ENCODE measurements at places on chromosomes 5 and 9. TPM values are rescaled to one million over a fixed set of nuclear protein-coding genes. Genes with fewer than 3 reads are reported as not detected.

Gene TEX48
- total RNA-seq = not detected

Gene ACOT12
- total RNA-seq = not detected

Gene SLC6A3
- 0.53 TPM for total RNA-seq

Gene WHRN
- 23.3 TPM for total RNA-seq

Gene TAF11L10
- total RNA-seq = not detected

Gene RABGAP1
- total RNA-seq = 42.9 TPM

Gene DPP7
- 38.9 TPM for total RNA-seq

Gene PIP5K1B
- total RNA-seq = 5.2 TPM

Gene MLANA
- not detected for total RNA-seq

Gene SPINK7
- total RNA-seq = not detected

GRCh38 chr9:84711936-84712335, 42.4 kb downstream of the NTRK2 start:
- H3K27ac ChIP-seq = no peak overlapping the region
- H3K36me3 ChIP-seq = no peaks in the 10 kb centered on the region
- no peak for DNase-seq
- H3K27me3 ChIP-seq = peaks cover 9% of the 10 kb centered on the region
- H3K4me3 ChIP-seq = no peak overlapping the region
- peaks cover 43% of the 10 kb centered on the region for H3K4me1 ChIP-seq

GRCh38 chr5:78046006-78046405, 248.5 kb downstream of the AP3B1 start:
- no peak overlapping the region for H3K27ac ChIP-seq
- no peaks in the 10 kb centered on the region for H3K27me3 ChIP-seq
- peak; percentile 72 for DNase-seq
- H3K4me1 ChIP-seq = peaks cover 3% of the 10 kb centered on the region
- H3K36me3 ChIP-seq = peaks cover 10% of the 10 kb centered on the region

DNA sequence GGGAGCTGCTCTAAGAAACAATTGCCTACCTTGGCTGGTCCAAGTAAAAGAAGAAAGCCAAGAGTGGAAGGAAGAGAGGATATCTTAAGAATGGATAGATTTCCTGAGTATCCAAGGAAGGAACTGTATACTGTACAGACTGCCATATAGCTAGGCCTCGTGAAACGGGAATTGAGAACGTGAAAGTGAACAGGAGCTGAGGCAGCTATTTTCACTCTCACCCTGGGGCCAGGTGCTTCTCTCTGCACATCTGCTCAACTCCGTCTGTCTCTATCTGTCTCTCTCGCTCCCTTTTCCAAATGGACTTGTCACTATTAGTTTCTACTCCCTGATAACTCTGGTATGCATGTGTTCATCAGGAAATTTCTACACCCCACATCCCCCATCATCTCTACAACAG, 35.9 kb upstream of the TESK1 start:
- H3K27ac ChIP-seq = no peak overlapping the region
- H3K27me3 ChIP-seq = no peaks in the 10 kb centered on the region
- H3K4me3 ChIP-seq = no peak overlapping the region
- no peaks in the 10 kb centered on the region for H3K36me3 ChIP-seq
- DNase-seq = no peak

- peak overlapping the region; percentile 30 for H3K27ac ChIP-seq
- no peak overlapping the region for H3K4me3 ChIP-seq
- no peaks in the 10 kb centered on the region for H3K36me3 ChIP-seq
- H3K27me3 ChIP-seq = peaks cover 3% of the 10 kb centered on the region
These were observed 87.5 kb downstream of the DAB2IP start for GRCh38 chr9:121738968-121739367.

- no peak overlapping the region for H3K27ac ChIP-seq
- no peak overlapping the region for H3K4me3 ChIP-seq
- no peaks in the 10 kb centered on the region for H3K27me3 ChIP-seq
- no peak for DNase-seq
- H3K4me1 ChIP-seq = peaks cover 6% of the 10 kb centered on the region
These were observed 99.2 kb downstream of the SH3TC2 start for GRCh38 chr5:148963664-148964063.

- peaks cover 54% of the 10 kb centered on the region for H3K4me1 ChIP-seq
- peaks cover 22% of the 10 kb centered on the region for H3K27me3 ChIP-seq
- DNase-seq = peak; percentile 54
These were observed at the start of gene SHC3 for GRCh38 chr9:89177944-89178829. Gene SHC3 (minus strand): TSS chr9:89178818. CDS start chr9:89178460, 358 bp downstream.

GRCh38 chr5:61535828-61536227, 203.8 kb downstream of the ZSWIM6 start:
- H3K27ac ChIP-seq = no peak overlapping the region
- H3K4me3 ChIP-seq = no peak overlapping the region
- DNase-seq = no peak
- H3K36me3 ChIP-seq = peaks cover 32% of the 10 kb centered on the region

DNA sequence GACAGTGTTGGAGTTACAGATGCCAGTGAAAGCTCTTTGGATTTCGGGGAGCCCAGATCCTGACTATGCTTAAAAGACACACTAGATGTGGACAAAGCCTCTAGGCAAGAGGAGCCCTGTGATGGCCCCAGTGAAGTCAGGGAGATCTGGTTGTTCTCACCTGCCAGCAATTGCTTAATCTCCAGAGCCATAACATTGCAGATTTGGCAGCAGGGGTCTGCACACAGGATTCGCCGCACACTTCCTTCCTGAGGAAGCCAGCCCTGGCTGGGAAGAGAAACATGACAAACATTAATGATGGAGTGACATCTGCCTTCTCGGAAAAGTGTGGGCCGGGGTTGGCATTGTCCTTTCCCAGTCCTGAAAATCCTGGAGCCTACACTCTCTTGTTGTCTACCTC, 65.2 kb upstream of the PHF24 start:
- no peak for DNase-seq
- peaks cover 17% of the 10 kb centered on the region for H3K27me3 ChIP-seq
- no peak overlapping the region for H3K27ac ChIP-seq
- H3K4me1 ChIP-seq = no peaks in the 10 kb centered on the region
- no peaks in the 10 kb centered on the region for H3K36me3 ChIP-seq

- H3K27ac ChIP-seq = no peak overlapping the region
- no peaks in the 10 kb centered on the region for H3K36me3 ChIP-seq
- peaks cover 10% of the 10 kb centered on the region for H3K27me3 ChIP-seq
- peaks cover 12% of the 10 kb centered on the region for H3K4me1 ChIP-seq
- DNase-seq = no peak
These were observed 63.0 kb upstream of the BASP1 start for GRCh38 chr5:17154211-17154996.

DNA sequence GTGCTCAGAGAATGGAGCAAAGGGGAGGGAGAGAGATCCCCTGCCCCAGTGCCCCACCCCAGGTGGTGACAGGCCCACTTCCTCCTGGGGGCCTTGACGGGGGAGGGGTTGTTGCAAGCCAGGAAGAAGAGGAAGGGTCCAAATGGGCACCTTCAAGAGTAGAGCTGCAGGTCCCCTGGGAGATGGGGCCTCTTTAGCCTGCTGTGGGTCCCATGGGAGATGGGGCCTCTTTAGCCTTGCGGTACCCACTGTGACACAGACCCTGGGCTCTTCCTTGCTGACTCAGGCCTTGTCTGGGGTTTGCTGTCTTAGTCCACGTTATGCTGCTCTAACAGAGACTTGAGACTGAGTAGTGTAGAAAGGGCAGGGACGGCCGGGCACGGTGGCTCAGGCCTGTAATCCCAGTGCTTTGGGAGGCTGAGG, 9.6 kb upstream of the TOR4A start:
- H3K4me3 ChIP-seq = no peak overlapping the region
- H3K27me3 ChIP-seq = no peaks in the 10 kb centered on the region
- no peaks in the 10 kb centered on the region for H3K4me1 ChIP-seq
- peaks cover 20% of the 10 kb centered on the region for H3K36me3 ChIP-seq
- no peak for DNase-seq

GRCh38 chr5:115394531-115394930, 98.1 kb upstream of the CCDC112 start:
- no peak overlapping the region for H3K4me3 ChIP-seq
- no peaks in the 10 kb centered on the region for H3K27me3 ChIP-seq
- no peak overlapping the region for H3K27ac ChIP-seq
- H3K36me3 ChIP-seq = no peaks in the 10 kb centered on the region
- peaks cover 3% of the 10 kb centered on the region for H3K4me1 ChIP-seq
- no peak for DNase-seq

- H3K36me3 ChIP-seq = peaks cover 70% of the 10 kb centered on the region
- H3K27ac ChIP-seq = 0 out of 2 replicates have a peak overlapping the region, but pooled peaks have one; percentile 5
- H3K27me3 ChIP-seq = no peaks in the 10 kb centered on the region
- no peak for DNase-seq
These were observed 24.7 kb downstream of the PSIP1 start for GRCh38 chr9:15485836-15486666.

- H3K36me3 ChIP-seq = peaks cover 7% of the 10 kb centered on the region
- H3K4me3 ChIP-seq = no peak overlapping the region
- 0 out of 2 replicates have a peak overlapping the region, but pooled peaks have one; percentile 16 for H3K27ac ChIP-seq
- H3K27me3 ChIP-seq = no peaks in the 10 kb centered on the region
- no peaks in the 10 kb centered on the region for H3K4me1 ChIP-seq
These were observed 87.9 kb upstream of the FSD1L start for GRCh38 chr9:105359892-105360291.

- H3K27ac ChIP-seq = no peak overlapping the region
- no peak for DNase-seq
- no peaks in the 10 kb centered on the region for H3K4me1 ChIP-seq
These were observed 281.7 kb downstream of the PARP8 start for GRCh38 chr5:50947906-50948683.

- H3K36me3 ChIP-seq = no peaks in the 10 kb centered on the region
- H3K4me1 ChIP-seq = no peaks in the 10 kb centered on the region
- H3K27me3 ChIP-seq = no peaks in the 10 kb centered on the region
- H3K27ac ChIP-seq = no peak overlapping the region
- no peak overlapping the region for H3K4me3 ChIP-seq
These were observed 173.7 kb upstream of the SPEF2 start for GRCh38 chr5:35443803-35444595.

DNA sequence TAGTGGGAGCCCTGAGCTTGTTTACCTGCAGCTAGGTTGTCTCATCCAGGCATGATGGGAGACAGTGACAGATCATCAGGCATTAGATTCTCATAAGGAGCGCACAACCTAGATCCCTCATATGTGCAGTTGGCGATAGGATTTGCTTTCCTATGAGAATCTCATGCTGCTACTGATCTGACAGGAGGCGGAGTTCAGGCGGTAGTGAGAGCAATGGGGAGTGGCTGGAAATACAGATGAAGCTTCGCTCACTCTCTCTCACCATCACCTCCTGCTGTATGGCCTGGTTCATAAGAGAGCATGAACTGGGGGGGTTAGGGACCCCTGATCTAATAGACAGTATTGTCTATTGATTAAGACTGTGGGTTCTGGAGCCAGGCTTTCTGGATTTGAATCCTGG, 24.9 kb downstream of the SMAD5 start:
- H3K27ac ChIP-seq = no peak overlapping the region
- H3K36me3 ChIP-seq = peaks cover 44% of the 10 kb centered on the region
- H3K27me3 ChIP-seq = no peaks in the 10 kb centered on the region

GRCh38 chr5:2270467-2270866, 387.7 kb upstream of the IRX4 start:
- no peak overlapping the region for H3K27ac ChIP-seq
- DNase-seq = peak; percentile 22
- H3K4me3 ChIP-seq = no peak overlapping the region

Data from WTC11 (cell line).